ENCODE measurements at places on chromosomes 4 and X. TPM values are rescaled to one million over a fixed set of nuclear protein-coding genes. Genes with fewer than 3 reads are reported as not detected.

NDUFA1 gene
- 28.1 TPM for total RNA-seq

PNMA5 gene
- total RNA-seq = 3.0 TPM

PNCK gene
- total RNA-seq = 27.5 TPM

CT45A1 gene
- not detected for total RNA-seq

POU4F2 gene
- not detected for total RNA-seq

MAGEA2 gene
- not detected for total RNA-seq
